ENCODE measurements at places on chromosomes 1 and 21.
A peak's percentile ranks its signal among the peaks of the same experiment; 100 is the strongest.

DNA sequence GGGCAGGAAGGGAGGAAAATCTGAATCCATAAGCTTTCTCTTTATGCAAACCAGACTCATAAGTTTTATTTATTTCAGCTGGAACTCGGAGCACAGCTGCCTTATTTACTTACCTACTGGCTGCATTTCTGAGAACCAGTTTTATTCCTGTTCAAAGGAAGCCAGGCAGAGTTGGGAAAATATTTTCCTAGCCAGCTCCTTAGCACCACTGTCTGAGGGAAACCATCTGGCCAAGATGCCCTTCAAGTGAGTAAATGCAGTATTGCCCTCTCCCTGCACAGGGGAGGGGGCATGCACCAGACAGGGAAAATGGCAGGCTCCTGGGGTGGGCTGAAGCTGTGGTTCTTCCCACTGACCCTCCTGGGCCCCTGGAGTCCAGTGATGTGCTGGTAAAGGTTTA lies 28.9 kb upstream of the FMOD start:
- DNase-seq = no peak

GRCh38 chr1:231134624-231135023 lies 27.2 kb upstream of the TRIM67 start:
- no peak for DNase-seq

DNA sequence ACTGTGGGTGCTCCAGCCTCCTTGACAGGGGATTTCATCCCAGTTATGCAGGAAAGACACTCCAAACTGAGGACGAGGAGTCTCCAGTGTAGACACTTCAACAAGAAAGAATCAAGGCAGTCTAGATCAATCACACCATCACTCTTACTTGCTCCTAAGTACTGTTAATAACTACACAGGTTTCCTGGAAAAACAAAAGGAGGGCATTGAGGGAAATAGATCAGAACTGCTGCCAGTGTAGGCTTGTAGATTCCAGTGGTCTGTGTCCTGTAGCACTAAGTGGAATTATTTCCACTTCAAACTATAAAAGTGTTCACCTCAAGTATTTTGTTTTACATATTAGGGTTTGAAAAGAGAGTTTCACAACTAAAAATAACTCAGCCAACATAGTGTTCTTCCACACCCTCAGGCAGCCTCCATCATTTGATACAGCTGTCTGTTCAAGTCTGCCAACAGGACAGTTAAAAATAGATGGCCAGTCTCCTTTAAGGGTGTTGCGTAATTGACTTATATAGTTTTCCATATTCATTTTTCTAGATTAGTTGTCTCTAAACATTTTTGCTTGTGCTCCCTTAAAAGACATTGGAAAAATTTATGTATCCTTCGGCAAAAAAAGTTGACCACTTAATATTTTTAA lies 32.0 kb upstream of the AGL start:
- no peak for DNase-seq

- no peak for DNase-seq
Observed at GRCh38 chr1:3037281-3038040, 16.2 kb downstream of the ACTRT2 start.

- no peak for DNase-seq
Observed at GRCh38 chr1:111197598-111198284, 2.7 kb downstream of the DENND2D start.

DNA sequence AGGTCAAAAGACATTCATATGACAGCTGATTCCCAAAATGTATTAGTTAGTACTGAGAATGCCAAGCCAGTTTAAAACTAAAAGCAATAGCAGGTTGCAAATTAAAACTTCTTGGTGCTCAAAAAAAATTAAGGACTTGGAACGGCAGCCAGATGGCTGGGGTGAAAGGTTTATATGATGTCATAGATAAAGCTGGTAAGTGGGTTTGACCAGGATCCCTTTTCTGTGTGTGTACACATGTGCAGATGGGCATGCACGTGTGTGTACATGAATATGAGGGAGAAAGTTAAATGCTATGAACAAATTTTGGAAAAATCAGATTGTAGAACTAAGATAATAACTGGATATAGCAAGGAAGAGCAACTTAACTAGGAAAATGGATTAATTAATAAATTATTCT lies 39.1 kb upstream of the DPH5 start:
- DNase-seq = no peak

DNA sequence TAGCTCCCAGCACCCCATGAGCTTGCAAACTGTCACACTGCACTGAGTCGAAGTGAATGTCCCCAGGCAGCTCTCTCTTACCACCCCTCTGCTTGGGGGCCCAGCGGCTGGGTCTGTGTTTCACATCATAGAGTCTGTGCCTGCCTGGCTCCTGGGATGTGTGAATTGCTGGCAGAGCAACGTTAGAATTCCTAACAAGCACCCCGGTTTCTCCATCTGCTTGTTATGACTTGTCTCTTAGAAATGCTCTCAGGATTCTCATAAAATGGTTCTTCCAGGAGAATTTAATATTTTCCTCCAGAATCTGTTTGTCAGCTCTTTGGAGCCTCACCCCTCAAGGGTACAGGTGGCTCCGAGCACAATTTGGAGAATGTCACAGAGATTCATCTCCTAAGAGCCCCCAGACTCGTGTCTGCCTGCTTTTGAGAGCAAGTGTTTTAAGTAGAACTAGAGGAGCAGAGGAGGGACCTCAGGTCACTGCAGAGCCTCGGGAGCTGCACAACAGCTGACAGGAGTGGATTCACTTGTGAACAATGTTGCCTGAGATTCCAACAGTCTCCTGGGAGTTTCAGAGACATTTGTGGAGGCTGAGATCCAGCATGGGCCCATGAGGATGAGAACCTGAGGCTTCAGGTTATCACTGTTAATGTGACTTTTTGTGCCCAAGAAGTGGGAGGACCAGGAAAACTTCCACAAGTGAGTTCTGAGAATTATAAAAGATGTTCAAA lies 131.5 kb downstream of the KCNJ6 start:
- no peak for DNase-seq

GRCh38 chr1:168005529-168005928 lies 68.7 kb upstream of the MPC2 start:
- no peak for DNase-seq

- DNase-seq = no peak
Observed at GRCh38 chr1:68291688-68292384, 59.5 kb upstream of the WLS start.

- no peak for DNase-seq
Observed at GRCh38 chr1:24871306-24871901, 58.7 kb downstream of the RUNX3 start.

GRCh38 chr1:84956097-84956496 lies 40.8 kb downstream of the MCOLN2 start:
- no peak for DNase-seq

DNA sequence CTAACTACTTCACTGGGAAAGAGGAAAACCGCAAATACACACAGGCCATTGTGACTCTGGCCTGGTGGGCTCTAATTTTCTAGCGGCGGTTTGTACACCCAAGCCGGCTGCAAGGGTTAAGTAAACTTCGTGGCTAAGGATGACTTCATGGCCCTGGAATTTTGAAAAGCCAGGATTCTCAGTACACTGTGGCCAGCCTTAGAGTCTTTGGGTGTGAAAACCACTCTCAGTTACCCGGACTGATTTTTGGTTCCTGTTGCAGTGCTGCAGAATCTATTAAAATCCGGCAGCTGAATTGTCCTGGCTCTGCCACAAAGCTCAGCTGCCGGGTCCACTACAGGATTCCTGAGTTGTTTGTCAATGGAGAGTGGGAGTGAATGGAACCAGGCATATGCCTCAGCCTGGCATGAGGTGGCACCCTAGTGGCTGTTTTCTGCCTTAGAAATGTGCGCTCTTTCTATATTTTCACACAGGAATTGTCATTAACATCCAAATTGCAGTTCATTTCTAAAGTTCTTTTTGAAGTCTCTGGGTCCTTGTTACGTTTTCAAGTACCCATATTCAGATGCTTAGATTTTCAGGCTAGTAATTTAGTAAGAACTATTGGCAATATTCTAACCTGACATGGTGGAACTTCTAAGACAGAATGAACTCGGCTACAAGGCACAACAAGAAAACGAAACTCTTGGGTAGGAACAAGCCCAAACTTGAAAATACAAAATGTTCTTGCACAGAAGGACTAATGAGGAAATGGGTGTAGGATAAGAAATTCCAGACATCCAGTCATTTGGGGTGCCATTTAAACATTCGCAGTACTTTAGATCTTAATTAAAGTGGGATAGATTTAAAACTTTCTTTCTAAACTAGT lies 255.9 kb downstream of the NFIA start:
- DNase-seq = peak; percentile 68

DNA sequence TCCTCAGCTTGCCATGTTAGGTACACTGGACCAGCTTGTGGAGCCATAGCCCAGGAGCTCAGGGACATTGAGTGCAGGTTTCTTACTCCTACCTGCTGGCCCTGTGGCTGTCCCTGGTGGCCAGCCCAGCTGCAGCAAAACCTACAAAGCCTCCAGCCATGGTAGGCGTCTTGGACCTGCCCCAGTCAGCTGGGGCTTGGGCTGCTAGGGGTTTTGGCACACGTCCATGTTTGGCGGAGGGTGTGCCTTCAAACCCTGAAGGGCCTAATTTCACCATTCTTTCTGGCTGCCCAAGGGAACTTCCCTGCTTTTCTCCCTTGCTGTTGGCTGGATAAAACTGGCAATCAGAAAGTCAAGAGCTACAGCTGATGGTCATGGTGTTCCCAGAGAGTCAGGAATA lies 25.4 kb downstream of the HMGCS2 start:
- DNase-seq = no peak

DNA sequence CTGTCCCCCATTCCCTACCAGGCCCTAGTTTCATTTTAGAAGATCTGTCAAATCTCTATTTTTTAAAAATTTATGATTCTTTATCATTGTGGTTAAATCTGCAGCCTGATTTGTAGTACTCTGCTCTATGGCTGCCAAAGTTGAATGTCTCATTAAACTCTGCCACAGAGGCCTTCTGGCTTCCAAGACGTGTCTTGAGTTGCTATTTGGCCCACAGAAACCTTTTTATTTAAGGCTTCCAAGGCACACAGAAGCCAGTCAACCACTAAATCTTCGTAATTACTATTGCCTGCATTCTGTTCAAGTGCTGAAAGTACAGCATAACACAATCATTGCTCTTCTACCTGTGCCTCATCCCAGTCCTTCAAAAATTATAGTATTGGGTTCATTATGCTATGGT lies 971.0 kb downstream of the NCAM2 start:
- no peak for DNase-seq

DNA sequence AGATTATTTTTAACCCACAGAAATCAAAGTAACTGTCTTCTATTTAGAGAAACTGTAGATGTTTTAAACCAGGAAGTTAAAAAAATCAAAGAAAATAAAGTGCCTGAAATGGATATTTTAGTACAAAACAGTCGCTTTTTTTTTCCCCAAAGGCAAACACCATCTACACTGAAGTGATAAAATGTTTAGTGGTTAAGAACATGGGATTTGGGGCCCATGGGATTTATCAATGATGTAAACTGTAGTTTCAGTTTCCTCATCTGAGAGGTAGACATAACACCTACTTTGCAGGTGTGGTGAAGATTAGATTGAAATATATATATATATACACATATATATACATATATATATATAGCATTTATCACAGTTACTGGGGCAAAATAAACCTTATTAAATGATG lies 22.1 kb downstream of the ASPM start:
- DNase-seq = no peak

Measured in DMS79 (cell line).